ENCODE measurements at places on chromosomes 11 and 22.

- peak; percentile 74 for DNase-seq
Measured at GRCh38 chr11:131658414-131658813, 288.0 kb downstream of the NTM start.

DNA sequence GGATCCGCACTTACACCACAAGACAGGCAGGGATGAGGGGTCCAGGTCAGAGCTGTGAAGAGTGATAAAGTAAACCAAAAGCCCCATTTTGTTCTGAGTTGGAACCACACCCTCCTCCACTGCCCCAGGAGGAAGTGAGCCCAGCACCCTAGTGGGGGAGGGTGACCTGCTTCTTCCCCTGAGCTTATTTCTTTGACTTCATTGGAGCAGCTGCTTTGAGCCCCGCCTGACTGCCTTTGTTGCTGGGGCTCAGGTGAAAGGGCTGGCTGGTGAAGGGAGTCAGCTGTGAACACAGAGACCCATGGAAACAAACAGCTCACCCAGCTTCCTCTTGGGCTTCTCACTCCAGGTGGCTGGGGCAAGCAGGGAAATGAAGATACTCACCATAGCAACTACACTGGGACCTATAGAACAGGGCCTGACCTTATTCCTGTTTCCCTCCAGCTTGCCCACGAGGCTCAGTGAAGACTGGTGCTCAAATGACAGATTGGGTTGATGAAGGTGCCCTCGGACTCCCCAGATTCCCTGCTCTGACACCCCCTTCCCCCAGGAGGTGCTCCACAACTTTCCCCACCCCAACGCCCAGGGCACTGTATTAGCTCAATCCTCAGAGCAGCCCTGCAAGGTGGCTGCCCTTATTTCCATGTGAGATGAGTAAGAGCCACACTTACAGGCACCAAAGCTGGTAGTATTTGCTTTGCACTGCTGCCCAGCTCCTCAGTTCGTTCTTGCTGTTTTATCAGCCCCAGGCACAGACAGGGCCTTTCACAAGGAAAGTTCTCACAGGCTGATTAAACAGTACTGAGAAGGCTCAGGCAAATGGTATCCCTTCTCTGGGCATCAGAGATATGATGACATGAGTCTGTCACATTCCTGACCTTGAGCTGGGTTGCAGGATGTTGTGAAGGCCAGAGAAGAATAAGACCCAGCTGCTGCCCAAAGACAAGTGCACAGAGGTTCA is 2.4 kb downstream of the UCP2 start:
- DNase-seq, result peak; percentile 53

GRCh38 chr11:117992136-117992535 is 5.9 kb downstream of the IL10RA start:
- no peak for DNase-seq

- no peak for DNase-seq
Measured at GRCh38 chr11:27095887-27096286, 55.3 kb downstream of the BBOX1 start.

GRCh38 chr22:24744638-24745037 is 29.9 kb downstream of the PIWIL3 start:
- DNase-seq, result no peak

- DNase-seq, result no peak
Measured at GRCh38 chr22:44628835-44629234, 73.2 kb upstream of the PRR5 start.

GRCh38 chr22:41341990-41342389 is 39.8 kb upstream of the TEF start:
- DNase-seq, result no peak

GRCh38 chr11:39461066-39461465 is 1998.4 kb downstream of the LRRC4C start:
- no peak for DNase-seq

GRCh38 chr11:832529-833113 is at the start of gene CD151:
CD151 (plus strand) TSS chr11:832952; CDS start chr11:836070, 3,118 bp downstream.
- no peak for DNase-seq

All from GF-D8 (cell line).